ENCODE measurements at places on chromosomes 2 and 18.

- no peak for DNase-seq
Observed at GRCh38 chr2:4358837-4359236, 655.5 kb downstream of the DCDC2C start.

GRCh38 chr2:99666256-99666655 is 176.4 kb upstream of the REV1 start:
- DNase-seq, result no peak

DNA sequence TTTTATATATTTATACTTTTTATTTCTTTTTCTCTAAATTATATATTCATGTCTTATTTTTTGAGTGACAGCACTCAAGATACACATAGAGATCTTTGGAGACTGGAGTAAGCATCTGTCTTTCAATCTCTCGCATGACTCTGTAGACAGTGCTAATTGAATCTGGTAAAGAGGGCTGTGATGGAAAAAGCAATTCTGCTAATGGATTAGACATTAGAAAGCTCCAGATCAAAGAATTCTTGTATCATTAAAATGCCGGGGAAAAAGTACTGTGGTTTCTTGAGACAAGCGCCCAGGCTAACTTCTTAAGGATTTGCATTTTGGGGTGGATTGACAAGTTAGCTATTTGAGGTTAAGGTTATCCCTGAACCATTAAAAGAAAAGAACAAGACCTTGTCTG is 383.1 kb upstream of the TNP1 start:
- DNase-seq, result no peak

GRCh38 chr18:36580874-36581750 is 247.7 kb downstream of the TPGS2 start:
- no peak for DNase-seq

GRCh38 chr2:212897296-212897695 is 254.1 kb downstream of the IKZF2 start:
- no peak for DNase-seq

DNA sequence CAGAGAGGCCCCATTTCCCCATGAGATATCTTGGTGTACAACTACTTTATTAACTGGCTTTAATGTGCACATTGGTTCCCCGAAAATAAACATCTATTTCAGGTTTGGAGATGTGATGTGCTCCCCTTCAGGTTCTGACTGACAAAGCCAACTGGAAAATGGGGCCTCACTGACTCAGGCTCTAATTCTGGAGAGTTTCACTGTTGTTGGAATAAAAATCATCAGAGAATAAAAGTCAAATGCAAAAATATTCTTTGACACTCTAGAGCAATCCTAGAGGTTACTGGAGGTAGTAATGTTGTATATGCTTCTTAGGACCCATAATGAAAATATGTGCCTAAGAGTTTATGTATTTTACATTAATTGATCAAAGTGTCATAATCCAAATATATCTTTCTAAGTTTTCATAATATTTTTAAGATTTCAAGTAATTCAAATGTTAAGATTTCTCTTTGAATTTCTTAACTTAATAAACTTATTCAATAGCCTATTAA is 189.9 kb upstream of the COL3A1 start:
- DNase-seq, result no peak

DNA sequence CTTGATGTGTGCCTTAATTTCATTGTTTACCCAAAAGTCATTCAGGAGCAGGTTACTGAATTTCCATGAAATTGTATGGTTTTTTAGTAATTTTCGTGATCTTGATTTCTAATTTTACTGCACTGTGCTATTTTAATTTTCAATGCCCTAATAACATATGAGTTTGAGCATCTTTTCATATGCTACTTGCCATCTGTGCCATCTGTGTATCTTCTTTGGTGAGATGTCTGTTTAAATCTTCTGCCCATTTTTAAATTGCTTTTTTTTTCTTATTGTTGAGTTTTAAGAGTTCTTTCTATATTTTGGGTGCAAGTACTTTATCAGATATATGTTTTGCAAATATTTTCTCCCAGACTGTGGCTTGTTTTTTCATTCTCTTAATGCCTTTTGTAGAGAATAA is 165.9 kb downstream of the ST6GAL2 start:
- DNase-seq, result no peak

GRCh38 chr18:40738321-40738880 is 1216.6 kb upstream of the PIK3C3 start:
- DNase-seq, result no peak

DNA sequence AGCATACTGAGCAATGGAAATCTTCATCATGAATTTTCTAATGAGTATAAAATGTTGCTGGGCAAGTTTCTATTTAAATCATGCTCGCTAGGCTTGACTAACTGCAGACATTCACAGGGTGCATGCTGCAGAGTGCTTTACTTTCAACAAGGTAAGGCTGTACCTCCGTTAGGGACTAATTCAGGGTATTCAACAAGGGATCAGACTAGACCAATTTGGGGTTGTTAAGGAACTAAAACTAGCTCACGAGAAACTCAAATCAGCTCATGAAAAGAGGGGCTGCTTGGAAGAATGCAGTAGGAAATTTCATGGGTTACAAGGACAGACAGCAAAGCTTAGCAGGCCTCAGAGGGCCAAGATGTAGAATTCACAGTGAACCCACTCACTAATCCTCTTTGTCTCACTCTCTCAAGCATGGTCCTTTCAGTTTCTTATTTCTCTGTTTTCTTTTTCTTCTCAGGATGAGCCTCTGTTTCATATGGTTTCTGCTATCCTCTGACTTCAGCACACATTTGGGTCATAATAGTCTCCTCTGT is 2.2 kb downstream of the MYO3B start:
- no peak for DNase-seq

DNA sequence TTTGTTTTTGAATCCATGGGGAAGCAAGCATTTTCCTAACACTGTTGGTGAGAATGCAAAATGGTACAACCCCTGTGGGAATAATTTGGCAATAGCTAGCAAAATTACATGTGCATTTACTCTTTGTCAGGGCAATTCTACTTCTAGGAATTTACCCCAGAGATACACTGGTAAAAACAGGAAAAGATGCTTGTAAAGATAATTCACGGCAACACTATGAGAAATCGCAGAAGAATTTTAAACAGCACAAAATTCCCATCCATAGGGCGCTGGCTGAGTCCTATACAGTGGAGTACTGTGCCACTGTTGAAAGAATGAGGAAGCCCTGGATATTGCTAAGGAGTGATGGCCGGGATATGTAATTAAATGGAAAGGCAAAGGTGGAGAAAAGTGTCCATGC is 75.8 kb downstream of the DGKD start:
- no peak for DNase-seq

DNA sequence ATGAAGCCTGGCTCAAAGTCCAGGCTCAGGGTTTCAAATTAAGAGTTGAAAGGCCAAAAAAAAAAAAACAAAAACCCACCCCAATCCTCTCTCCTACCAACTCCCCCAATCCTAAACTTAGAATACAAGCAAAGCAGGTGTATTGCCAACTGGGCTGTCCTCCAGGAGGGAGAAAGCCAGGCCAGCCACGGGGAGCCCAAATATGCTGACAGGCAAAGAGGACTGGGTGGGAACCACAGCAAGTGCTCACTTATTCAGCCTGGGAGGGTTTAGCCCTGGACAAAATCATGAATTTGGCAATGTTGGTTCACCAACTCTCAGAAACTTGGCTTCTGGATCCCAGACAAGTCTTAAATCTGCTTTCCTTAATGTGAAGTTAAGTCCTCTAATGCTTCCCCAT is 36.5 kb downstream of the GKN2 start:
- no peak for DNase-seq

- DNase-seq, result no peak
Observed at GRCh38 chr2:209472112-209472832, 48.4 kb downstream of the MAP2 start.

DNA sequence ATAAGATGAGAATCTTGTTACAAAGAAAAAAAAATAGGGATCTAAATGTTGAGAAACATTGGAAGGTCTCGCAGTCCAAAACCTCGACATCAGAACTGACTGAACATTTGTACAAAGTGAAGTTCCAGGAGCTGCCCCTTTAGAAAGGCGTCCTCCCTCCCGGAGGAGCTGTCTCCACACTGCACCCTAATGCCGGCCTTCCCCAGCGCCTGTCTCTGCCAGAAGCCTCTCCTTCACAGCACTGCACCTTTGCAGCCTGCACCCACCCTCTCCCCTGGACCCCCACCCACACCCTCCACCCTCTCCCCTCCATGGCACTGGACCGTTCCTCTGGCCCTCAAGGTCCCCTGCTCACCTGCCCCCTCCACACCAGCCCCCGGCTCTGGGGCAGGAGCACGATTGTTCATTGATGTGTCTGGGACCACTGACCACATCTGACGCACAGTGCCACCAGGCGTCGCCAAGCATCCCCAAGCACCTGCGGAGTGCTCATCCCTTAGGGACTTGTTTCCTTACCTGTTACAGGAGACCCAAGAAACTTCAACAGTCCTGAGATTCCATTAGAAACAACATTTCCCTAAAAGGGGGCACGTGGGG is 90.3 kb upstream of the SNTG2 start:
- no peak for DNase-seq

- DNase-seq, result no peak
Observed at GRCh38 chr2:8663997-8664396, 17.9 kb upstream of the ID2 start.

DNA sequence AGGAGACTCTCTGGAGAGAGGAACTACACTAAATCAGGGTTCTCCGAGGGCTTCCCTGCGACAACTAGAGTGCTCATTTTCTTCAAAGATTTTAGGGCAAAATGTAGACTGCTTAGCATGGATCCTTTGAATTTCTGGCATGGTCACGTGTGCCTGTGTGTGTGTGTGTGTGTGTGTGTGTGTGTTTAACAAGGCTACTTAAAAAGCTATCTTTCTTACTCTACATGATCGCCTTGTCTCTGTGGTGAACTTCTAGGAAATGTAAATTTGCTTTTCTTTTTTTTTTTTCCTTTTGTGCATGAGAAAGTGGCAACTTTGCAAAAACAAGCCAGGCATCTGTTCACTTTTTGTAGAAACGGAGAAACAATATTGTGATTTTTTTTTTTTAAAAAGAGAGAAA is 43.9 kb downstream of the SOX11 start:
- no peak for DNase-seq

- no peak for DNase-seq
Observed at GRCh38 chr2:121235542-121235941, 49.5 kb downstream of the TFCP2L1 start.

GRCh38 chr18:28108254-28108653 is 68.7 kb downstream of the CDH2 start:
- DNase-seq, result no peak

GRCh38 chr2:108965540-108966289 is 23.3 kb downstream of the EDAR start:
- no peak for DNase-seq
